ENCODE measurements at places on chromosomes 16 and 17. TPM values are rescaled to one million over a fixed set of nuclear protein-coding genes. Genes with fewer than 3 reads are reported as not detected.

HSPB9 gene
- not detected for total RNA-seq

VMO1 gene
- total RNA-seq: 0.46 TPM

CDH5 gene
- total RNA-seq: not detected

KRT32 gene
- not detected for total RNA-seq

MYL4 gene
- not detected for total RNA-seq

RPGRIP1L gene
- 9.6 TPM for total RNA-seq

CLEC18B gene
- 0.09 TPM for total RNA-seq

PPP1R27 gene
- total RNA-seq: not detected

ASPA gene
- total RNA-seq: not detected

CHST4 gene
- not detected for total RNA-seq

CD300H gene
- total RNA-seq: not detected

NPIPA2 gene
- total RNA-seq: 5.1 TPM

WDR59 gene
- total RNA-seq: 83.9 TPM

ITGB3 gene
- total RNA-seq: not detected

DRC7 gene
- total RNA-seq: not detected

CDK5R1 gene
- 12.0 TPM for total RNA-seq

HBM gene
- total RNA-seq: not detected

HS3ST4 gene
- not detected for total RNA-seq

DDX28 gene
- 19.3 TPM for total RNA-seq

MYH1 gene
- not detected for total RNA-seq

CACNG1 gene
- total RNA-seq: not detected

C17orf67 gene
- total RNA-seq: 3.7 TPM

MYH11 gene
- not detected for total RNA-seq

TBC1D3K gene
- not detected for total RNA-seq

ACTG1 gene
- total RNA-seq: 4,152 TPM

PIPOX gene
- total RNA-seq: 2.8 TPM

TSPOAP1 gene
- 21.9 TPM for total RNA-seq

CD300C gene
- not detected for total RNA-seq

TBC1D3C gene
- not detected for total RNA-seq

SLC9A5 gene
- total RNA-seq: 6.4 TPM

MT1G gene
- 24.5 TPM for total RNA-seq

FHOD1 gene
- 134 TPM for total RNA-seq

LPO gene
- not detected for total RNA-seq

SLFN11 gene
- 114 TPM for total RNA-seq

NAGS gene
- 0.28 TPM for total RNA-seq

HEATR9 gene
- total RNA-seq: 0.16 TPM

ZNF624 gene
- total RNA-seq: 2.8 TPM

JUP gene
- total RNA-seq: 1.3 TPM

KRTAP1-1 gene
- not detected for total RNA-seq

CHRNE gene
- total RNA-seq: 0.44 TPM

TMEM92 gene
- total RNA-seq: 1.5 TPM

TERB1 gene
- 0.34 TPM for total RNA-seq

SOX9 gene
- not detected for total RNA-seq
